Activated CD4-positive, alpha-beta T cell treated with anti-CD3 and anti-CD28 coated beads for 24 hours (primary cell): ENCODE measurements at places on chromosomes 1 and 21.
A peak's percentile ranks its signal among the peaks of the same experiment; 100 is the strongest.

DNA sequence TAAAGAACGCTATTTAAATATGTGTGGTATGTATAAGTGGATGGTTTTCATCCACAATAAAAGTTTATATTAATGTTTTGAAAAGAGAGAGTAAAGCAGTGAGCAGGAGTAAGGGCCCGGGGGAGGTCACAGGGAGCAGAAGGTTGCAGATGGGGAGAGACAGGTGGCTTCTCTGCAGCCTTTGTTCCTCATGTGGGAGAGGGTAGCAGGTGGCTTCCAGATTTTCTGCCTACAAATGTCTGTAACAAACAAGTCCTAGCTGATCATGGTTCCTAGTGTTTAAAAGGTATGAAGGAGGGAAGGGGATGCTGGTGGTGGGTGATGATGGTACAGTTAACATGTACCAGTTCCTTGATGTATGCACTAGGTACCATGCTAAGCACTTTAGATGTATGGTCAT is 18.8 kb downstream of the QSOX1 start:
- no peak for DNase-seq

DNA sequence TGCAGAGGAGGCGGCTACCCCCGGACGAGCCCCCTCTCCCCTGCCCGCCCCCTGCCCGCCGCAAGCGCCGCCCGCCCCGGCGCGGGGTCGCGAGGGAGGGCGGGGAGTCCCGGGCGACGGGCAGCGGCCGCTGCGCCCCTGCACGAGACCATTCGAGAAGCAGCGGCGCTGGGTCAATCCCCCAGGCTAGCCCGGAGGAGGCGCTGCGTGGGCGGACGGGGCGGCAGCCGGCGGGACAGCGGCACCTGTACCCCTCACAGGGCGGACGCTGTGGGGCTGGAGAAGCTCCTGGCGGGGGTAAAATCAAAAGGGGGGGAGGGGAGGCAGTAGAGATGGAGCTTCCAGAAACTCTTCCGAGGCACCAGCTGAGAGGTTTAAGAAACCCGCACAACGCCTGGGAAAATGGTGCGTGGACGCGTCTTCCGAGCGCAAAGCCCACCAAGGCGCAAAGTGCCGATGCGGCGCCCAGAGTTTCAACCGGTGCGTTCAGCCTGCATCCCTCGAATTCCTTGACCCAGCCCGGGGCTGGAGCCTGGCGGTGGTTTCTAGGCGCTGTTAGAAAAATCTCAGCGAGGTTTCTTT is at the start of gene PLPPR5:
PLPPR5 (minus strand) TSS at position 1 of the 582 bp plus-strand sequence. CDS start 190 bp downstream, outside the sequence.
- DNase-seq: no peak

DNA sequence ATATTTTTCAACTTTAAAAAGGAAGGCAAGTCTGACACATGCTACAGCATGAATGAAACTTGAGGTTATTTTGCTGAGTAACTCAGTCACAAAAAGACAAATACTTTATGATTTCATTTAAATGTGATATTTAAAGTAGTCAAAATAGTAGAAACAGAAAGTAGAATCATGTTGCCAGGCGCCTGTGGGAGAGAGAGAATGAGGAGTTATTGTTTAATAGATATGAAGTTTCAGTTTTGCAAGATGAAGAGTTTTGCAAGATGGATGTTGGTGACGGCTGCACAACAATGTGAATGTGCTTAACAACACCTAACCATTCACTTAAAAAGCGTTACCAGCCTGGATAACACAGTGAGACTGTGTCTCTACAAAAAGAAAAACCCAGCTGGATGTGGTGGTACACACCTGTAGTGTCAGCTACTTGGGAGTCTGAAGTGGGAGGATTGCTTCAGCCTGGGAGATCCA is 20.7 kb upstream of the ATP1A1 start:
- DNase-seq: peak; percentile 5

GRCh38 chr1:25944986-25945385 is 38.8 kb upstream of the STMN1 start:
- no peak for DNase-seq
